Renal cortex interstitium (tissue), 15 donors: ENCODE measurements at places on chromosomes 4 and X. TPM values are rescaled to one million over a fixed set of nuclear protein-coding genes. Genes with fewer than 3 reads are reported as not detected.

USP51 gene
- polyA plus RNA-seq: 11.8 TPM

DNA sequence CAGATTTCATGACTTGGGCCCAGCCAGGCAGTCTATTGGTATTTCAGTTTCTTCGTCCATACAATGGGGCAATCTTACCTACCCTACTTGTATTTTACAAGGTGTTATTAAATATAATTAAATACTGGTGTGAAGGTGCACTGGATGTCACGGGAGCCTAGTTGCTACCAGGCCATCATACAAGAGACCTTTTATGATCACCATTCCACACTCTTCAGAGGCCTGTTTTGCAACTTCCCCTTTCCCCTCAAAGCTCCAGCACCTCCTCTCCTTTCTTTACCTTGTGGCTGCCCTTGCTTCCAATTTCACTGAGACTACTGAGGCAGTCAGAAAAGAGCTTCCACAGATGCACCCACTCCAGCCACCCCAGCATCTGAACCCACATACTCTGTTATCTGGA, 93.8 kb upstream of the HELT start:
- no peak for DNase-seq

- no peak for DNase-seq
These were observed 390.5 kb upstream of the TECRL start for GRCh38 chr4:64799751-64800150.

GRCh38 chrX:120457766-120458180, 11.3 kb downstream of the LAMP2 start:
- DNase-seq: no peak

DNA sequence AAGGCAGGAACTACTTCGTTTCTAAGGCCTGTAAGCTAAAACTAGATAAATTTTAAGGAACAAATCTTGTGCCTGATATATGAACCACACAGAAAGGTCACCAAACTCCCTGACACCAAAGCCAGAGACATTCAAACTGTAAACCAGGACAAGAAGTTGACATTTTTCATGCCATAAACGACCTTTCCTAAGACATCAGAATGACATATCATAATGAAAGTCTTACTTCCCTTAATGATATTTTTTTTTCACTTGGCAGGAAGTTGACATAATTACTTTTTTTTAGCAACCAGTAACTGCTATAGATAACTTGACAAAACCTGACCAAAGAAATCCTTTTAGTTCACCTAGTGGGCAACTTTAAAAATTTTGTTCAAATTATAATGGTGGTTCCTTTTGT, 231.5 kb upstream of the AGTR2 start:
- DNase-seq: no peak

DNA sequence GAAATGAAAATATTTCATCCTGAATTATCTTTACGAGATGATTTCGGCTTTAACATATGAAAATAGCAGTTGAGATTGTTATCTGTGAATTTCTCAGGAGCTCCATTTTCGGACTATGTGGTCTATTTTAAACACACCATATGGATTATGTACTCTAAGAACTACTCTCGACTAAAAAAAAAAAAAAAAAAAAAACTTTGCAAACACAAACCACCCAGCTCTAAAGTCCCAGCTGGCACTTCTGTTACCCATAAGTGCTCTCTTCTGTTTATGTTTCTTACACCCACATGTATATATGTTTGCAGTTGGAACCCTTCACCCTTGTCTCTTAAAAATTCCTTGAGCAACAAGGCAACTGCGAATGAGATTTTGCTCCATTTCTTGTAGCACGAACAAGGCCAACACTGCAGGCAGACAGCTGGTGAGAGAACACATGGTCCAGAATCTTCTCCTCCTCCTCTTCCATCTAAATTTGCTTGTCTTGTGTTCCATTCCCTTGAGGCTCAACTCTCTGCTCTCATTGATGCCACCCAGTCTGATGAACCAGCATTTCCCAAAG, 172.7 kb upstream of the HCCS start:
- no peak for DNase-seq
